T-cell (primary cell): ENCODE measurements at places on chromosomes 4 and X. TPM values are rescaled to one million over a fixed set of nuclear protein-coding genes. Genes with fewer than 3 reads are reported as not detected.

DNA sequence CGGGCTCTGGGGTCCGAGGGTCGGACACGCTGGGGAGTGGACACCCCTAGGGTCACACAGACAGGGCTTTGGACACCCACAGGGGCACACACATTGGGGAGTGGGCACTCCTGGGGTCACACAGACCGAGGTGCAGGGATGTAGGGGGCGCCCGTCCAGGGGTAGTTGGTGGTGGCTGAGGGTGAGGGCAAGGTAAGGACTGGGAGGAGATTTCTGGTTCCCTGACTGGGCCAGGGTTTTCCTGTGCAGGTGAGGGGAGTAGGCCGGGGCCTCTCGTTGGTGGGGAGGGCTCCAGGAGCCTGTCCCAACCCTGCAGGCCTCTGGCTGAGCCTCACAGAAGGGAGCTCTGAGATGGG is 21.9 kb upstream of the WDR45 start:
- H3K36me3 ChIP-seq: peaks cover 3% of the 10 kb centered on the region
- no peak overlapping the region for H3K4me3 ChIP-seq
- H3K27ac ChIP-seq: peak overlapping the region; percentile 73
- H3K4me1 ChIP-seq: peaks cover 17% of the 10 kb centered on the region
- DNase-seq: no peak

DNA sequence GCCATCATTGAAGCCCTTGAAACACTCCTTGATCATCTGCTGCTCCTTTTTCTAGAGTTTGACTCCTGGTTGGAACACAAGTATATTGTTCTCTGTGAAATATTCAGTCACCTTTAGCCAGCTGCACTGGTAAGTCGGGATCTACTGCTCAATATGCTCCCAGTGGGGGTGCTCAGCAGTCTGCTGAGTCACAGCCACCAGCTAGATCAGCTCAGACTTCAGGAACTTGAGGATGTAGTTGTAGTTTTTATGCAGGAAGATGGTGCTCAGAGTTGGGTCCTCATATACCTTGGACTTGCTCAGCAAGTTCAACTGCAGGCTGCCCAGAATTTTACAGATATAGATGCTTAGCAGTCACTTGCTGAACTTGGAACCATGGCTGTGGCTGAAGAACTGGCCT is 202.5 kb upstream of the RPL34 start:
- H3K36me3 ChIP-seq: no peaks in the 10 kb centered on the region
- no peak for DNase-seq
- H3K4me3 ChIP-seq: no peak overlapping the region
- no peak overlapping the region for H3K27ac ChIP-seq

GRCh38 chr4:44145868-44146267 is 302.7 kb downstream of the KCTD8 start:
- H3K36me3 ChIP-seq: no peaks in the 10 kb centered on the region
- H3K27me3 ChIP-seq: no peaks in the 10 kb centered on the region
- DNase-seq: no peak
- no peaks in the 10 kb centered on the region for H3K4me1 ChIP-seq
- no peak overlapping the region for H3K27ac ChIP-seq

DNA sequence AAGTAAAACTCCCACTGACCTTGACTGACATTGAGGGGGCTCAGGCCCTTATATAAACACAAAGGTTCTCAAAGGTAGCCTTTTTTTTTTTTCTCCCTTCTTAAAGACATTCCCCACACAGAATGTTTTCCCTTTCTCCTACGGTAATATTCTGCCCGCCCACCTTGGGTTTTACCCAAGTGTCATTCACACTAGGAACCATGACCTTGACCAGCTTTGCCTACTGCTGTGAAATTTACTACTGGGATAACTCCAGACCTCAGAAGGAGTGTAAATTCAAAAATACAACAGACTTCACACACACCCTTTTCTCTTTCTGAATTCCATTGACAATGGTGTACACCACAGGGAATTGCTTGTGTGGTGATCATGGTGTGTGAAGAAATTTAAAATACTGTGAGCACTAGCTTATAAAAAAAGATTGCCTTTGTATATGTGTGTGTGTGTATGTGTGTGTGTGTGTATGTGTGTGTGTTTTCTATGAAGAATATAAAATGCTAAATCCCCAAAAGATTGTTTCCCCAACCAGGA is 589.5 kb upstream of the FTHL17 start:
- no peaks in the 10 kb centered on the region for H3K36me3 ChIP-seq
- H3K27me3 ChIP-seq: no peaks in the 10 kb centered on the region
- no peak overlapping the region for H3K4me3 ChIP-seq
- no peak overlapping the region for H3K27ac ChIP-seq

The PIR gene
- total RNA-seq: 0.51 TPM

The DRD5 gene
- not detected for total RNA-seq
